AG09319 (cell line): ENCODE measurements at places on chromosomes 4 and X.

DNA sequence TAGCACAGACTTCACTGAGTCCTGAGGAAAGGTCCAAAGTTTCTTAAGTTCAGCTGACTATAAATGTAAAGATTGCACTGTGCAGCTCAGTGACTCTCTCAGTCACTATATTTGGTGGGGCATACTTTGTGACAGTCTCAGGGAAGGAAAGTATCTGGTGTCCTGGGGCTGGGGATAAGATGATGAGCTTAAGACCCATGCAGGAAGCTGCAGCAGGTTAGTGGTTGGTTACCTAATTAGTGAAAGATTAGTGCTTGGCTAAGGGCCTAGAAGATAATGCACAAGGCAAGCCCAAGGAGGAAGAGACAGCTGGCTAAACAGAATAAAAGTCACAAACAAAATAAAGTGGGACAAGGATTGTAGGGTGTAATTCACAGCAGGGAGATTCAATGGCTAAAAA is 25.4 kb upstream of the SLITRK4 start:
- no peak for DNase-seq

GRCh38 chr4:108320061-108320460 is 151.3 kb upstream of the LEF1 start:
- no peak for DNase-seq

- DNase-seq = no peak
Observed at GRCh38 chrX:73817393-73818199, 254.6 kb downstream of the CHIC1 start.

- no peak for DNase-seq
Observed at GRCh38 chr4:137430171-137430570, 102.1 kb downstream of the PCDH18 start.

- DNase-seq = no peak
Observed at GRCh38 chr4:8592366-8593263, at the start of gene CPZ. Gene CPZ (plus strand): TSS chr4:8592765. CDS start chr4:8592834, 69 bp downstream.

- no peak for DNase-seq
Observed at GRCh38 chr4:78599931-78600375, 48.4 kb downstream of the ANXA3 start.

- no peak for DNase-seq
Observed at GRCh38 chrX:139246295-139246694, 284.2 kb upstream of the F9 start.

- DNase-seq = no peak
Observed at GRCh38 chr4:1821679-1822567, 28.8 kb downstream of the FGFR3 start.

DNA sequence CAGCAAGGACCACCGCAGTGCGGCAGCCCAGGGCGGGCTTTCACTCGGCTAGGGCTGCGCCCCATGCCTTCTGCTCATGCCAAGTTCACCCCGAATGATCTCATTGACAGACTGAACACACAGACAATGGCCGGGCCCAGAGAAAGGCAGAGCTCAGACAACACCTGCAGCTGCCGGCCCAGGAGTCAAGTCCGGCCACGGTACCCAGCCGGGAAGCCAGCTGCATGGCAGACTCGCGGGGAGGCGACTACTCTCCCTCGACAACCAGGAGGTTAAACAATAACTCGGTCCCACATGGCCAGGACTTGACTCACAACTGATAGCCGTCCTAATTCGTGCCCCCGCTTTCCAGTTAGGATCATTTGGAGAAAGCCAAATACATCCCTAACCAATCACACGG is 50.4 kb downstream of the ABLIM2 start:
- DNase-seq = no peak

DNA sequence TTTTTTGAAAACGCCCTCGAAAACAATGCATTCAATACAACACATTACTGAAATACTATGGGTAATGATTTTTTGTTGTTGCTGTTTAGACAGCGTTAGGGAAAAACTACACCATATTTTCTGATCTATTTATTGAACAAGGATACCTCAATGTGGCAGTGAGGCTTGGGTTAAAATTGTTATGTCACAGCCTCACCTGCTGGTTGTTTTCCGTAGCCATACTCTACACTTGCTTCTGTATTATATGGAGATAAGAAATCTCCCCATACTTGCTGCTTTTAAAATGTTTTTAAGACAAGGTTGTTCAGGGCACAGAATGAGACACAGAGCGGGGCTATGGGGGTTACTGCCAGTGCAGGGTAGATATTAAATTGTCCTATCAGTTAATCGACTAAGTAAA is 221.6 kb upstream of the FTHL17 start:
- DNase-seq = no peak

DNA sequence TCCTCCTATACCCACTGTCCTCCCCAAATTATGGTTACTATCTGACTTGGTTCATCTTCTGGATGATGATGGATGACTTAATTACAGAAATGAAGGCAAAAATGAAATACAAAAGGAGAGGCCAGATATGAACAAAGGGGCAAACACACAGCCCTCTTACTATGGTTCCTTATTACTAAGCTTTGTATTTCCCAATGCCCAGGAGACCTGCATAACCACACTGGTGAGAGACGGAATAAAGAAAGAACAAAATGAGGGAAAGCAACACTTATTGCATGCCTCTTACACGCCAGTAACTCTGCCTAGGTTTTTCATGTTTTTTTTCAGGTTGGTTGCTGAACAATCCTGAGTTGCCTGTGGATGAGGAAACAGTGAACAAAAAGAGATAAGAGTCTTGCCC is 120.5 kb downstream of the SLC10A7 start:
- no peak for DNase-seq

- DNase-seq = no peak
Observed at GRCh38 chrX:6149060-6149872, 79.4 kb downstream of the NLGN4X start.

- DNase-seq = no peak
Observed at GRCh38 chr4:68987007-68987406, 35.4 kb upstream of the UGT2A3 start.

- DNase-seq = no peak
Observed at GRCh38 chrX:74800062-74800461, 125.2 kb downstream of the NEXMIF start.

GRCh38 chrX:96591421-96591820 is 93.2 kb upstream of the DIAPH2 start:
- no peak for DNase-seq

GRCh38 chrX:85221361-85221760 is 22.2 kb downstream of the SATL1 start:
- DNase-seq = no peak

DNA sequence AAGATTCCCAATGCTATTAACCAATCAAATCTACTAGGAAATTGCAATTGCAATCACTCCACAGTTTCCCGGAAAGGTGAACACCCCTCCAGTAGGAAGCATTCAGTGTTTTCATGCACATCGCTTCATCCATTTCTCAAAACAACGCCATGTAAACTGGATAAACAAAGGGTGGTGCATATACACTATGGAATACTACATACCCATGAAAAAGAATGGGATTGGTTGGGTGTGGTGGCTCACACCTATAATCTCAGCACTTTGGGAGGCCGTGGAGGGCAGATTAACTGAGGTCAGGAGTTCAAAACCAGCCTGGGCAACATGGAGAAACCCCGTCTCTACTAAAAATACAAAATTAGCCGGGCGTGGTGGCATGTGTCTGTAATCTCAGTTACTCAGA is 29.1 kb downstream of the DHRSX start:
- DNase-seq = no peak

GRCh38 chrX:925652-926061 is 286.8 kb downstream of the CRLF2 start:
- DNase-seq = no peak

- DNase-seq = no peak
Observed at GRCh38 chr4:46329118-46329976, 60.6 kb downstream of the GABRA2 start.

DNA sequence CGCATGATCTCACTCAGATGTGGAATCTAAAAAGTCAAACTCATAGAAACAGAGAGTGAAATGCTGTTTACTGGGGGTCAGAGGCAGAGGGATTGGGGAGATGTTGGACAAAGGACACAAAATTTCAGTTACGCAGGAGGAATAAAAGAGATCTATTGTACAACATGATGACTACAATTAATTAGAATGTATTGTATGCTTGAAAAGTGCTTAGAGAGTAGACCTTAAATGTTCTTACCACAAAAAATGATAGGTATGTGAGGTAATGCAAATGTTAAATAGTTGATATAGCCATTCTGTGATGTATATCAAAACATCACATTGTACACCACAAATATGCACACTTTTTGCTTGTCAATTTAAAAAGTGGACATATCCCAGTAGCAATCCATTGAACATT is 36.1 kb upstream of the PHKA2 start:
- DNase-seq = no peak

GRCh38 chr4:122996350-122996749 is 74.0 kb upstream of the NUDT6 start:
- no peak for DNase-seq

- no peak for DNase-seq
Observed at GRCh38 chr4:158094413-158095134, 78.3 kb downstream of the GASK1B start.

DNA sequence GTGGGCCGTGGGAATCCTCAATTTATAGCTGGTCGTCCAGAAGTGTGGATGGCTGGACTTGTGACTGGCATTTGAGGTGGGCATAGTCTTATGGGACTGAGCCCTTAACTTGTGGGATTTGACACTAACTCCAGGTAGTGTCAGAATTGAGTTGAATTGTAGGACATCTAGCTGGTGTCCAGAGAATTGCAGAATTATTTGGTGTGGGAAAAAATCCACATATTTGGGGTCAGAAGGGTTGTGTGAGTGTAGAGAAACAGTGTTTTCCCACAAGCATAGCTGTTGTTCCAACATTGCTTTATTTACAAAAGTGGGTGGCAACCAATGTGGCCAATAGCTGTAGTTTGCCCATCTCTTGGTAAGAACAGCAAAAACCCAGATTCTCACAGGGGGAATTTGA is 91.3 kb downstream of the MOSPD2 start:
- no peak for DNase-seq

DNA sequence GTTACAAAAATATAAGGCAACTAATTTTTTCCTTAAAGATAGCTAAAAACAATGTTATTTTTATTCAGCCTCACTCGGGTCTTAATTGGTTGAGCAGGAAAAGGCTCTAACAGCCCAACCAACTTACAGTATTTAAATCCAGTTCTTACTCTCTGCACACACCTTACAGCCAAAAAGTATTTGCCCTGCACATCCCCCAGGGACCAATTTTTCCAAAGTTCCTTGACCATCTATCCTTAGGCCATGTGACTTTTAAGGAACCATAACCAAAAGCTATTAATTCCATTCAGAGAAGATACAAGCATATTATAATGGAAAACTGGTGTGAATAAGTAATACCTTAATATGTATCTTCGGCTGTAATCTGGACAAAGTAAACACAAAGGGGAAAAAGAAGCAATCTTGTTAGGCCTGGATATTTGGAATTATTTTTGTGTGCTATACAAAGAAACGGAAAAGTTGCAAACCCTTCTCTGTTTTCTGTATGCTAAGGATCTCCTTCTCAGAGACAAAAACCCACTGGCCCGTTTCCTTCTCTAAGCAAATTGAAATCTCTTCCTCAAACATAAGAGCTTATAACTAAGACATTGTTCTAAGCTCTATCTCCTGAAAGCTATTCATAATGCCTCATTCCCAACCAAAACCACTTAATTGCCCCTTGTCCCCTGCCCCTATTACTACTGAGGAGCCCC is 1.0 kb upstream of the THAP9 start:
- no peak for DNase-seq

GRCh38 chr4:147546349-147546748 is 65.5 kb downstream of the EDNRA start:
- DNase-seq = peak; percentile 63

DNA sequence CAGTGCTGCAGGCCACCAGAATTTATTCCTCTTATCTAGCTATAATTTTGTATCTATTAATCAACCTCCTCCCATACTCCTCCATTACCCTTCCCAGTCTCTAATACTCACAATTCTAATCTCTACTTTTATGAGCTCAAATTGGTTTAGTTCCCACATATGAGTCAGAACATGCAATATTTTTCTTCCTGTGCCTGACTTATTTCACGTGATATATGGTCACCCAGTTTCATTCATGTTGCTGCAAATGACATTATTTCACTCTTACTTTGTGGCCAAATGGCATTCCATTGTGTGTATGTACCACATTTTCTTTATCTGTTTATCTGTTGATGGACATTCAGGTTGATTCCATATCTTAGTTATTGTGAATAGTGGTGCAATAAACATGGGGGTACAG is 483.5 kb downstream of the ACTRT1 start:
- DNase-seq = no peak

DNA sequence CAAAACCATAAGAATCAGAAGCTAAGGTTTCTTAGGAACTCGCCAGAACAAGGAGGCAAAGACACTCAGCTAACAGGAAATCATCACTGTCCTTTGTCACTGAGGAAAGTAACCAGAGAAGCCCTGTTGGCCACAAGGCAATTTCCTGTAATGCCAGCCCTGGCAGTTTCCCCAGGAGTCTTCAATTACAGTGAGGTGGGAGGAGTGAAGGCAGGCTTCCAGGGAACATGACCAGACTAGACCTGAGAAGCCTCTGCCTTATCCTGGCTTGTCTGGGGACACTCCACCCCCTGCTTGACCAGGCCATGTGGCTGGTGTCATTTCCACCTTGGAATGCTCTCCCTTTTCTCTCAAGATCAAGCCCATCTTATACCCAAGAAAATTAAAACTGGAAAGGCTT is 125.3 kb downstream of the COL4A6 start:
- peak; percentile 16 for DNase-seq

DNA sequence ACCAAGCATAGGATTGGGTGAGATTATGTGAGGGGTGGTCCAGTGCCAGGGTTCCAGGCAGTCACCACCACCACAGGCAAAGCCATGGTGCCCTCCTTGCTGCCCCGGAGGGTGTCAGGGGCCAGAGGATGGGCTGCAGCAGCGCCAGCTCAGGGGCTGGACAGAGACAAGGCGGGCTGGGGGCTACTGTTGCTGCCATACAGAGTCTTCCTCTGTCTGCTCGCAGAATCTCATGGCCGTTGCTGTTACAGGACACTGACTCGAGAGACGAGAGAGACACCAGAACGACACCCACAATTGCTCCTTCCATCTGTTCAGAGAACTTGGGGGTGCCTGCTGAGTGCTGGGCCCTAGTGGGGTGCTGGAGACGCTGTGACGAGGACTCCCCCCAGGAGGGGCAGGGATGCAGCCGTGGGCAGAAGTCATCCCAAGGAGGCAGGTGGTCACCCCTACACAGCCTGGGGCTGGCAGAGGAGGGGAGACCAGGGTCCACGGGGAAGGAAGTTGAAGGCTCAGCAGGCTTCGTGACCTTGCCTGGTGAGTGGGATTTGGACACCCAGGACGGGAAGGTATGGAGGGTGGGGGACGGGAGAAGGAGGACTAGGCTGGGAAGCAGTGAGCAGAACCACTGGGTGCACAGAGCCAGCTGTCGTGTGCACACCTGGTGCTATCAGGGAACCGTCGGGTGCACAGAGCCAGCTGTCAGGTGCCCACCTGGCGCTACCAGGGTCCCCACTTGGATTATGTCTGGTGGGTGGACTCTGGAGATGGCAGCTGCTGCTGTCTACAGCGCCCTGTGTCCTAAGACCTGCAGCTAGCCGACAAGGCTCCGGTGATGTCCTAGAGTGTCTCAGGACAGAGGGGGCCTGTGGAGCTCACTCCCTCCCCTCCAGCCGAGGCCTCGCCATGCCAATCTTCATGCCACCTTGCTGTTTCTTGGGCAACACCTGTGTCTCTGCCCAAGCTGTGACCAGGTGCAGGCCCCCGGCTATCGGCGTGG is 43.9 kb upstream of the HMX1 start:
- no peak for DNase-seq

GRCh38 chr4:152223600-152223999 is 312.3 kb downstream of the FBXW7 start:
- DNase-seq = no peak
